Activated T-helper 1 cell treated with anti-CD3 and anti-CD28 coated beads, Interleukin-2, amount 50 U/mL, for 16 hours (primary cell): ENCODE measurements at places on chromosomes 11 and 22.
A peak's percentile ranks its signal among the peaks of the same experiment; 100 is the strongest.

DNA sequence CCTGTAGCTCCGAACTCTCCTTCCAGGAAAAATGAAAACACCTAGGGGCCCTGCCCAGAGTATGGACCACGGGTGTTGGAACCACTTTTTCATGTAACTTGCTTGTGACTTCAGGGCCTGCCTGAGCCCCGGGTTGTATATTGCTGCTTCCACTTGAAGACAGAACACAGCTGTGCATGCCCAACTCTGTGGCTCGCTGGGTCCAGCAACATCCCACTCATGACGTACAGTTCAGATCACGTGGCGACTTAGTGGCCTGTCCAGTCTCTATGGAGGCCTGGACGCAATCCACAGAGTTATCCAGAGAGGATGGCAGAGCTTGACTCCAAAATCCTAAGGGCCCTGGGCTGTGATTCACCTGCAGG lies 6.8 kb downstream of the C11orf21 start:
- peak; percentile 2 for DNase-seq

DNA sequence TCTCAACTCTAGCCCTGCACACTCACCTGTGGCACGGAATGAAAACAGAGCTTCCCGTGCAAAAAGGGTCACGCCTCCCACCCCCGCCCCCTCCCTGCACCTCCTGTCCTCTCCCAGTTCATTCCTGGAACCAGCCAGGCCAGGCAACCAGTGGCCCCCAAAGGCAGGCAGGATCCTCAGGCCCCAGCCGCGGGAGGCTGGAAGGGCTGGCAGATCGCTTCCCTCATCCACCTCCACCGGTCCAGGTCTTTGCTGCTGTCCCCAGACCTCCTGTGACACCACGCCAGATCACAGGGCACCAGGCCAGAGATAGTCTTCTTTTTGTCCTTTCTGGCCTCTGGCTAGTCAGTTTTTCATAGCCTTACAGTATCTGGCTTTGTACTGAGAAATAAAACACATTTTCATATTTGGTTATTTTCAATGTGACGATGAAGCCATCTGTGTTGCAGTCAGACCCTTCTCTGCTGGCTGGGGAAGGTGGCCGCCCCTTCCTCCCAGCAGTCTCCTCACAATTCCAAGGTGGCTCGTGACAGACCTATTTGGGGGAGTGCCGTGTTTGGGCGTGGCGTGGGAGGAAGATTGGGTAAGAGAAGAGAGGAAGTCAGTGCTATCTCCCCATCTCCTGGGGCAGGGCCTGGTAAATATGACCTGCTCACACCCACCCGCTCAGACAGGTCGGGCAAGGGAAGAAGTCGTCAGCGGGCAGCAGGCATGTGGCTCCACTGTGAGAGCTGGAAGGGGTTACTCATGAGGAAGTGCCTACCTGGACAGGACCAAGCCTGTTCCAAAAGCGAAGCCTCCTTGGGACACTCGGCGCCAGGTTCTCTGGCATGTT lies 9.1 kb downstream of the SSH3 start:
- DNase-seq: no peak

DNA sequence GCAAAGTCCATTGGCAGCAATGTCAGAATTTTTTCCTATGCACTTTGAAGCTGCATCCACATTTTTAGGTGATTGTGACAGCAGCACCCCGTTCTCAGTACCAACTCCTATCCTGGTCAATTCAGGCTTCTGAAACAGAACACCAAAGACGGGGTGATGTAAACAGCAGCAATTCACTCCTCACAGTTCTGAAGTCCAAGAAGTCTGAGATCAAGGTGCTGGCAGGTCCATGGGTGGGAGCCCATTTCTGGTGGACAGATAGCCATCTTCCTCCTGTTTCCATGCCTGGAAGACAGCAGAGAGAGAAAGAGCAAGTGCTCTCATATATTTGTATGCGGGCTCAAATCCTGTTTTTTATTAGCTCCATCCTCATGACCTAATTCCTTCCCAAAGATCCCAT lies 471.2 kb downstream of the BRD1 start:
- no peak for DNase-seq

GRCh38 chr11:44978961-44979331 lies 28.3 kb upstream of the TP53I11 start:
- DNase-seq: no peak

DNA sequence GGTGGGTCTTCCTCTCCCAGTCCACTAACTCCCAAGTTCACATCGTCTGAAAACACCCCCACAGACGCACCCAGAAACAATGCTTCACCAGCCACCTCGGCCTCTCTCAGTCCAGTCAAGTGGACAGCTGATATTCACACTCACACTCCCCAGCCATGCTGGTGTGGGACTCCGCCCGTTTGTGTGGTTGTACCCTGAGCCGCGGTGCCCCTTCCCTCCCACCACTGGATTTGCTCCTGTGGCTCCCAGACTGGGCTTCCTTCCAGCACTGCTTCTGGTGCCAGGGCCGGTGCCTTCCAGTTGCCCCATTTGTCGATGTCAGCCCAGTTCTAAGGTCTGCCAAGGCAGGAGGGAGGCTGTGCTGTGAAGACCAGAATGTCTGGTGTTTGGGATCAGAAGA lies 37.9 kb upstream of the PLET1 start:
- no peak for DNase-seq

- DNase-seq: no peak
Measured at GRCh38 chr11:58134151-58134550, 8.8 kb upstream of the OR9I1 start.

DNA sequence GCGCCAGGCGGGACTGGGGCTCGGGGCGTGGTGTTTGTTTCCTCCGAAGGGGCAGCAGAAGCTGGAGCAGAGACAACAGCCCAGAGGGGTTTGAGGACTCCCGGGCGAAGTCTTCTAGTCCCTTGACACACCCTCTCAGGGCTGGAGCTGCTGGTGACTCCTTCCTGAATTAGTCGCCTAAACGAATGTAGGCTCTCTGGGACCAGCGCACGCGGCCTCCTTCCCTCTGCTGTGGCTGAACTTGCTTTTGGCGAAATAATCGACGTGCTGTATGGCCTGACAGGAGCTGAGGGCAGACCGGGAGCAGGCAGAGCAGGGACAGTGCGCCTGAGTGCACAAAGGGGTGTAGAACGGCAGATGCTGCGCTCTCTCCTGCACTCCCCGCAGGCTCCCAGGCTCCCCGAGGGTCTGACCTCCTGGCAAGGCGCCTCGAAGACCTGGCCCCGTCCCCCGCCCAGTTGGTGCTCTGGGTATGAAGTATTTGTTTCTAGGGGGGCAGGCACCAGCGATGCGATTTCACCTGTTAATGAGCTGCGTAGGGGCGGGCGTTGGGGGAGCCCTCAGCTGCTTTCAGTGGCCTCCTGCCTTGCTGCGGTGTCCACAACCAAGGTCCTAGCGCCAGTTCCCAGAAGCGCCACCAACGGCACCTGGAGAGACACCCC lies 5.3 kb downstream of the SLC17A6 start:
- no peak for DNase-seq

DNA sequence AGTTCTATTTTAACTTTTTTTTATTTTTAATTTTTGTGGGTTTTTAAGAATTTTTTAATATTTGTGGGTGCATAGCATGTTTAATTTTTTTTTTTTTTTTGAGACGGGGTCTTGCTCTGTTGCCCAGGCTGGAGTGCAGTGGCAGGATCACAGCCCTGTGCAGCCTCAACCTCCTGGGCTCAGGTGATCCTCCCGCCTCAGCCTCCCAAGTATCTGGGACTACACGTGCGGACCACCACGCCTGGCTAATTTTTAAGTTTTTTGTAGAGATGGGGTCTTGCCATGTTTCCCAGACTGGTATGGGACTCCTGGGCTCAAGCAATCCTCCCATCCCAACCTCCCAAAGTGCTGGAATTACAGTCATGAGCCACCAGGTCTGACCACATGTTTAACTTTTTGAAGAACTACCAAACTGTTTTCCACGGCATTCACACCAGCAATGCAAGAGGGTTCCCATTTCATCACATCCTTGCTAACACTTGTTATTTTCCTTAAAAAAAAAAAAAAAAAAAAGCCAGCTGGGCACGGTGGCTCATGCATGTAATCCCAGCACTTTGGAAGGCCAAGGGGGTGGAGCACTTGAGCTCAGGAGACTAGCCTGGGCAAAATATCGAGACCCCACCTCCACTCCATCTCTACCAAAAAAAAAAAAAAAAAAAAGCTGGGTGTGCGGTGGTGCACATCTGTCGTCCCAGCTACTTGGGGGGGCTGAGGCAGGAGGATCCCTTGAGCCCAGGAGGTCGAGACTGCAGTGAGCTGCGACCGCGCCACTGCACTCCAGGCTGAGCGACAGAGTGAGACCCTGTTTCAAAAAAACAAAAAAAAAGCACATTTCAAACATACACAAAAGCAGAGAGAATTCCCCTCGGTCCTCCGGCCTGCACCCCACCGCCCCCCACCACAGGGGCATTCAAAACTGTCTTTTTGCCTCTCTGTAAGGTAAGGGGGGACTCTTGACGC lies 16.7 kb upstream of the TXNRD2 start:
- DNase-seq: no peak

DNA sequence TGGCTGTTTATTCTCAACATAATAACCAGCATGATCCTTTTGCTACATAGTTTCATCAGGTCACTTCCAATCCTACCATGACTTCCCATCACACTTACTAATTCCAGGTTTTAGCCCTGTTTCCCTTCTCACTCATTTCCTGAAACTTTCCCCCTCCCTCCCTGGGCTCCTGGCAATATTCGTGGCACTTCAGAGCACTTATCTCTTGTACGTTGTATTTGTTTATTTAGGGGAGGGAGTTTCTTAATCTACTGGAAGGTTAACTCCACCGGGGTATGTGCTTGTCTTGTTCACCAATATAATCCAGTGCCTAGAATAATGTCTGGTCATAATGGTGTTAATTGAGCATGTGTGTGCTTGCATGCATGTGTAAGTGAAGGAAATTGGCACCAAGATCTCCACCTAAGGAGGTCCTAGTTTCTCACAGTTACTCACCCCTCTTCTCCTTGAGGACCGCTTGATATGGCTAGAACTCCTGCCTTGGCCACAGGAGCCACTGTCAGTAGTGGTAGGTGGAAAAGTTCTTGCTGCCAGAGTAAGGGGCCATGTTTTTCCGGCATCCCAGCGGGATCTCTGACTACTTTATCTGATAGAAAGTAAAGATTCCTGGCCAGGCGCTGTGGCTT lies 11.7 kb downstream of the EIF3L start:
- no peak for DNase-seq

GRCh38 chr11:119113716-119114115 lies 6.6 kb downstream of the C2CD2L start:
- no peak for DNase-seq

- no peak for DNase-seq
Measured at GRCh38 chr22:27317971-27318428, 483.6 kb downstream of the MN1 start.

GRCh38 chr11:95072948-95073347 lies 6.2 kb downstream of the SRSF8 start:
- DNase-seq: no peak

DNA sequence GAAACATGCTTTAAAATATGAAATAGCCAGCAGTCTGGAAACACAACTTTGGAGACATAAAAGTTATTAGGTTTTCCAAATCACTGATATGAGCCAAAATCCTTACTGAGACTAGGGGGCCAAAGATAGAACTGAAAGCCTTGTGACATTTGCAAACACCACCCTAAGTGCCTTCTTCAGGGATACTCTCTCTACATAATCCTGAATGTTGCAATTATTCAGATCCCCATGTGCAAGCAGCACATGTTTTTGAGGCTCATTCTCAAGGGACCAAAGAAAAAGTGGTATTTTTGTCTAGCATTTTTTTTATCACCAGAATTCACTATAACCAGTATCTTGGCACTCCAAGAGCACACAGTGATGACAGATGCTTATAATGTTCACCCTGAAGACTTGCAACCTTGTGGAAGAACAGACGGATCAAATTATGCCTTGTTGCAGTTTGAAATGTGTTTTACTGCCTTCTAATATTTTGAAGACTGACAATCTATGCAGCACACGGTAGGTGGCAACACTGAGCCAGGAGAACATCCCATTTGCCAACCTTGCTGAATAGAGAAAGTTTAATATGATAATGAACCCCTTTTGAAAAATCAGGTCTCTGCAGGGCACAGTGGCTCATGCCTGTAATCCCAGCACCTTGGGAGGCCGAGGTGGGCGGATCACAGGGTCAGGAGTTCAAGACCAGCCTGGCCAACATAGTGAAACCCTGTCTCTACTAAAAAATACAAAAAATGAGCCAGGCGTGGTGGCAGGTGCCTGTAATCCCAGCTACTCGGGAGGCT lies 78.5 kb downstream of the PLEKHA7 start:
- DNase-seq: no peak

DNA sequence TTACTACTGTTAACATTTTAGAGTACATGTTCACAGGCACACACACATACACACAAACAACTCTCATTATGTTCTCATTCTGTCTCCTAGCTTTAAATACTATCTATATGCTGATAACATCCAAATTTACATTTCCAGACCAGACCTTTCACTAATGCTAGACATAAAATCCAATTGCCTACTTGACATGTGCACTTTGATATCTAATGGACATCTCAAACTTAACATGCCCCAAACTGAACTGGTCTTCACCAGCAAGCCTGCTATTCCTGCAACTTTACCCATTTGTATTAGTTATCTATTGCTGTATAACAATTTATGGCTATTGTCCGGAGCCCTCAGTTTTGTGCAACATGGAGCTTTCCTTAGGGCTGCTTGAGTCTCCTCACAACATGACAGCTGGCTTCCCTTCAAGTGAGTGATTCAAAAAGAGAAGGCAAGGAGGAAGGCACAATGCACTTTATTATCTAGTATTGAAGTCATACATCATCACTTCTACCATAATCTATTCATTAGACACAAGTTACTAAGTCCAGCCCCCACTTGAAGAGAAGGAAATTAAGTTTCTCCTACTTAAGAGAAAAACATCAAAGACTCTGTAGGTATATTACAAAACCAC lies 3.0 kb downstream of the SLC36A4 start:
- DNase-seq: no peak

DNA sequence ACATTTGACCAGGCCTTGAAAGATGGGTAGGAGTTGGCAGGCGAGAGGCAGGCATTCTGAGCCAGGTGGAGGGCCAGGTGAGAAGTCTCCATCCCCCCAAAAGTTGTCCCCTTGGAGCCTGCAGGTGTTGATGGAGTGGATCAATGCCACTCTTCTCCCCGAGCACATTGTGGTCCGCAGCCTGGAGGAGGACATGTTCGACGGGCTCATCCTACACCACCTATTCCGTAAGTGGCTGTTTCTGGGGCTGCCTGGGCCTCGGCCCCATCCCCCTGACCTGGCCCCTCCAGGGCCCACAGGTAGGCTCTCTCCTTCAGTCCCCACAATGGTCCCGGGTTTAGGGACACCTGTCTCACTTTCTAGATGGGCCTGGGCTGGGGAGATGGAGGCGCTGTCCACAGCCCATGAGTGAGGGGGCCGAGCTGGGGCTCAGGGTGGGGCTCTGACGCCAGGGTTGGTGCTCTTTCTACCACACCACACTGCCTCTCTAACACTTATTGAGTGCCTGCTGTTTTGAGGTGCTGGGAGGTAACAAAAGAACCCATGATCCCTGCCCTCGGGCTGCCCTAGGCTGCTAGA lies 7.0 kb downstream of the PARVG start:
- no peak for DNase-seq

- no peak for DNase-seq
Measured at GRCh38 chr22:45916515-45916914, 60.4 kb downstream of the WNT7B start.
